ENCODE measurements at places on chromosomes 6 and 20.

DNA sequence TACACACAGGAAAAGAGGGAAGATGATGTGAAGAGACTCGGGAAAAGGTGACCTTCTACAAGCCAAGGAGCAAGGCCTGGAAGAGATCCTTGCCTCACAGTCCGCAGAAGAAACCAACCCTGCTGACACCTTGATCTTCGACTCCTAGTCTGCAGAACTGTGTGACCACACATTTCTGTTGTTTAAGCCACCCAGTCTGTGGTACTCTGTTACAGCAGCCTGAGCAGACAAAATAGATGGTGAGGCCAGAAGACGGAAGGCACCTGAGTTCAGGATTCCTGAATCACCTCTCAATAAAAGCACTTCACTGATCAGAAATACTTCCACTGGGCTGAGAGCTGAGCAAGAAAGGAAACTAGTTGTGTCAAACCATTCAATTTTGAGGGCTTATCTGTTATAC is 103.3 kb downstream of the BACH2 start:
- no peak for DNase-seq

GRCh38 chr6:90179190-90180169 is 117.2 kb downstream of the BACH2 start:
- DNase-seq = no peak

- DNase-seq = no peak
Observed at GRCh38 chr20:20137851-20138250, 85.5 kb downstream of the CFAP61 start.

GRCh38 chr6:107132330-107132954 is 17.1 kb upstream of the BEND3 start:
- no peak for DNase-seq

GRCh38 chr6:36963451-36964290 is 9.1 kb downstream of the PI16 start:
- DNase-seq = no peak

DNA sequence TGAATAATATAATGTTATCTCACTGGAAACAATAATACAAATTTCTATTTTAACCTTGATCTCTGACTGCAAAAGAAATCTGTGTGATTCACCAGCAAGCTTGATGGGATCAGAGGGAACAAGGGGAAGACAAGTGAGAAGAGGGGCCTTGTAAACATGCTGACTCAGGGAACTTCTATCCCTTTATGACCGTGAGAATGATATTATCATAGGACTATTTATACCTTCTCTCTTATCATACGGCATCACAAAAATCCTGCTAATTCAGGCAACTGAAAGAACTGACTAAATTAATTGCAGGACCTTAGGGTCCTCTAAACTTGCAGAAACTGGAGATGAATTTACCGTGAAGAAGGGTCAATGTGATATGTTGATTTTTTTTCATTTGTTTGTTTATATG is 173.3 kb downstream of the PTPRK start:
- DNase-seq = no peak

DNA sequence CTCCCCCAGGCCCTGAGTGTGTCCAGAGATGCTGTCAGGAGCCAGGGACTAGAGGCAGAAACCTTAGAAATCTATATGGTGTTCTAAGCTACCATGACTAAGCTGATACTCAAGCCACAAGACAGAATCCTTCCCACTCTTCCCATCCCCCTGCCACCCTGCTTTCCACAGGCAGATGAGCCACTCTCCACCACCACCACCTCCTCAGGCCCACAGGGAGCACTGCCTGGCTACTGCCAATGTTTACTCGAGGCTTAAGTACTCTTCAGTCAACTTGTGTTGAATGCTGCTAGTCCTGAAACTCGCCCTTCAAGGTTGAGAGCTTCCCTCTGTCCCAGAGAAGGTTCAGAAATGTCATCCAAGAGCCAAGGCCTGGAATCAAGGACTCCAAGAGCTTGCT is 56.2 kb downstream of the CENPW start:
- no peak for DNase-seq

GRCh38 chr6:72522735-72523141 is 99.1 kb upstream of the KCNQ5 start:
- DNase-seq = no peak

DNA sequence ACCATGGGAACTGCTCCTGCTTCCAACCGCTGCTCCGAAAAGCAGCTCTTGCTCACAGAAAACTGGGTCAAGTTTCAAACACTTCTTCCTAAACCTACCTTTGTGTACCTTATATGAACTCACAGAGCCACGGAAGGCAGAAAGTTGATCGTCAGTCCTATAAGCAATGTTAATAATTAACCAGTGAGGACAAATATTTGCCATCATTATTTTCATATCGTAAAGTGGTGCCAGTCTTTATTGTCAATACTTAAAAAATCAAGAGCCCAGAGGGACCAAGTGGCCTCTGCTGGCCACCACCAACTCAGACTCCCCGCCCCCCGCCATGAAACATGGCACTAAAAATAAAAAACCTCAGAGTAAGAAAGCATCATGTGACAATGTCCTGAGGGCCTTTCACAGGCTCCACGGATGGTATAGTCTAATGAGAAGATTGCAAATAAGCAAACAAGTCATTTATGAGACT is 9.1 kb upstream of the PBOV1 start:
- DNase-seq = no peak

GRCh38 chr20:10125757-10126156 is 91.0 kb downstream of the ANKEF1 start:
- DNase-seq = no peak

- no peak for DNase-seq
Observed at GRCh38 chr20:9400171-9401025, 114.0 kb upstream of the LAMP5 start.

GRCh38 chr20:10654630-10655029 is 19.2 kb downstream of the JAG1 start:
- DNase-seq = no peak

DNA sequence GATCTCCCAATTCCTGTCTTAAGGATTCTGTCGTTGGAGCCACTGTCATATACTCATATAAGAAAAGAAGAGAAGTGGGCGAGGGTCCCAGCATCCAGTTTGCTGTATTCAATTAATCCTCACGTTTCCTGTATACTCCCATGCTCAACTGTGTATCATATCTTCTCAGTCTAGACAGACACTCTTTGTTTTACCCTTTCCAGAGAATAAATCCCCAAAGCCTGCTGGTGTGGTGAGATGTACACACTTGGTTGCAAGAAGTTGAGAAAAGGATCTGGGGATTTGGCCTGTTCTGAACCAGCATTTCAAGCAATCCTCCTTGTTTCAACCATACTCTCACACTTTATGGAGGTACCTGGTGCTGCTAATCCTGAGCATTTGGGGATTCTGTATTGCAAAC is 3.1 kb downstream of the TPMT start:
- no peak for DNase-seq

DNA sequence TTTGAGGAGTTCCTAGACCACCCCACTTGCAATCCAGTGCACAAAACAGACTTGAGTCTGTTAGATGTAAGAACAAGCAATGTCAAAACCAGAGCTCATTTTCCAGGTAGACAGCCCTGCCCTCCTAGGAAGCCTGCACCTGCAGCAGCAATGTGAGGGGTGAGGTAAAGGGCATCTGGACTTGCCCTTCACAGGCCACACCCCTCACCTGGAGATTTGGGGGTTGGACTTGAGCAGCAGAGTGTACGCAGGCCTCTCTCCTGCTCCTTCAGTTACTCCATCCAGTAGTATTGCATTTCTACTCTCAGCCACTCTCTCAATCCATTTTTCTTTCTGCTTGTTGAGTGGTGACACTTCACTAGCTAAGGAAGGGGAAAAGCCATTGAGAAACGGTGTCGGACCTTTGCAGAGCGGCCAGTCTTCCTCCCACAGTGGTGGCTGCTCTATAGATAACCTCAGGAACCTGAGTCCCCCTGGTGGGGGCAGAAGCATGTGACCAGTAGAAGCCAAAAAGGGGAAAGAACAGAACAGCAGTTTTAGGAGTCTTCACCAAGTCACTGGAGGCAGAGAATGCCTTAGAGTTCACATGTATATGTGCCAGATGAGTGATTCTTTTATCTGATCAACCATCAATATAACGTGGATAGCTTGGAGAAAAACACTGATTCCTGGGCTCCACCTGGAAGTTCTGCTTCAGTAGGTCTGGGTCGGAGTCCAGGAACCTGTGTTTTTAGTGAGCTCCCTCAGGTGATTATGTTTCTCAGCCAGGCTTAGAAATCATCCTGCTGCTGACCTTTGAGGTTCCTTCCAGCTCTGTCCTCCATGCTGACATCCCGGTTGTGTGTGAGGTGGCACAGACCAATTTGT is 28.0 kb downstream of the ARFGEF2 start:
- DNase-seq = peak; percentile 28

GRCh38 chr6:44504301-44504791 is 116.8 kb downstream of the CDC5L start:
- no peak for DNase-seq

GRCh38 chr6:132445201-132445951 is 44.1 kb upstream of the MOXD1 start:
- no peak for DNase-seq

DNA sequence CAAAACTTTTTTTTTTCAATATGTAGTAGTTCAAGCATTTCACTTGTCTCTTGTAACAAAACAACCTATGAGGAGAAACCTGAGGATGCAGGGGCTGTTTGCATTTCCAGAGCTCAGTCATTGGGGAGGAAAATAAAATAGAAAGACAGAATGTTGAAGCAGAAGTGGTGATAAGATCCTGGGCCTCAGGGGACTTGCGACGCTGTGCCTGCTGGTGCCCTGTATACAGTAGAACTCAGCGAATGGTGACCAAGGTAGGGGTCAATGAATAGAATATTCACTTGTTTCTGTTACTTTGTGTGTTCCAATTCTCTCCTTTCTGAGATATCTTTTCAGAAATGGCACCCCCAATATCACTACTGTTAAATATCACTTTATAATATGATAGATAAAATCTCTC is 271.6 kb downstream of the FARS2 start:
- peak; percentile 24 for DNase-seq

- no peak for DNase-seq
Observed at GRCh38 chr6:36350082-36350481, 13.4 kb upstream of the BNIP5 start.

DNA sequence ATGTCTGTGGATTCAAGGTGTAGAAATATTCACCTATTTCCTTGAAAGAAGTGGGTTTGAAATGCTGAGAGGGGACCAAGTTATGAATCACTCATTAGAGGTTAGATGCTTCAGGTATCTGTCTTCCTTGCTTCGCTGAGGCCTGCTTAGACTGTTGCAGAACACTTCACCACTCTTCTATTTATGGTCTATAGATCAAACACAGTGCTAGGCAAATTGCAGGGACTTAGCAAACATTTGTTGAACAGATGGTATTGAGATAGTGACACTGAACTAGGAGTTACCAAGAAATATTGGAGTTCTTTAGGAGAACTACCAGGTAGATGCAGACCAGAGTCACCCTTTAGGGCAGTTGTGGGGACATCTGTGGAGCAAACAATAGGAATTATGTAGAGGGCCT is 123.8 kb downstream of the RFPL4B start:
- DNase-seq = no peak

- DNase-seq = peak; percentile 68
Observed at GRCh38 chr6:15365273-15365687, 119.4 kb downstream of the JARID2 start.

DNA sequence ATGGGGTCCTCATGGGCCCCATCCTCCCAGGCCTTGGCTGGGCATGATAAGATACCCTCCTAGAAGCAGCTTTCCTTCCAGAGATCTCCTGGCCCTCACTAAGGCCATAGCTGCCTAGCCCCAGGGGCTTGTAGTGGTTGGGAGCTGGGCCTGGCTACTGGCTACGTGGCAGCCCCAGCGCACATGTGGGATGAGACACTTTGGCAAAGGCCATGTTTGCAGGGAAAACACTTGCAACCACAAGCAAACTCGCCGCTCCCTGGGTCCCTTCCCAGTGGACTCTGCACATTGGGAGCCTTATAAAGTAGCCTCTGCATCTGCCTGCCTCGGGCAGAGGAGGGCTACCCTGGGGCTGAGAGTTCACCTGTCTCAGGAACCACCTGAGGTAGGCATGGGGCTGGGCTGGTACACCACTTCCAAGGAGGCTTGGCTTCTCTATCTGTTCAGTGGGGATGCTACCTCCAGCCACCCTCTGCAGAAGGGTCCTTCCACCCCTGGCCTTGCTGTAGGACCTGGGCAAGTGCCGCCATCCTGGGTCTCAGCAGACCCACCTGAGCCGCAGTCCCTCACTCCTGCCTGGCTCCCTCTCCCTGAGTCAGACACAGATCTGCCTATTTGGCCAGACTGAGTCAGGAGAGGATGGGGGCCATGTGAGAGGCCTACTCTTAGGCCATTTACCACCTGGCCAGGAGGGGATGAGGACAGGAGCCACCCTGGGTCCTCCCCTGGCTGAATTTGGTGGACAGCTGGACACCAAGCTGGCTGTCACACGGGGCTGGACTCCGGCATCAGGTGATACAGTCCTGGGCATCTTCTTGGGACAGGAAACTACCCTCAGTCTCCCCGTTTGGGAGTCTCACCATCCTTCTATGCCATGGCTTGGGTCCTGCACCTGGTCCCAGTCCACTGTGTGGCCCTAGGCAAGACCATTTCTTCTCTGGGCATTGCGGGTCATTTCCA is at the start of gene BPIFB2:
Gene BPIFB2 (plus strand): TSS at position 329 of the 960 bp plus-strand sequence. CDS start 871 bp downstream, outside the sequence.
- DNase-seq = no peak

DNA sequence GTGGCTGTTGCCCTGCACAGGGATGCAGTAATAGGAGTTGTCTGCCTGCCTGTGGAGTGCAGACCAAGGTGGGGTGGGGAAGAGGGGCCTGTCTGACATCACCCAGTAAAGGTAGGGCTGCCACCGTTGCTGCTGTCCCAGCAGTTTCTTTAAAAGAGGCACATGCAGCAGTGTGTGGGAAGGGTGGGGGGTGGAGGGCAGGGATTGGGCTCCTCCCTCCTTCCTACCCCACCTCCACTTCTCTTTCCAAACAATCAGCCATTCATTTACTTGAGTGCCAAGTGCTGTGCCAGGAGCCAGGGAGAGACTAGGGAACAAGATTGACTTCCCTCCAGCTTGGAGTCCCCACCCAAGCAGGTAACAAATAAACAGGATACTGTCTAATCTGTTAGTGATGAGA is 66.8 kb upstream of the MYL9 start:
- DNase-seq = no peak

DNA sequence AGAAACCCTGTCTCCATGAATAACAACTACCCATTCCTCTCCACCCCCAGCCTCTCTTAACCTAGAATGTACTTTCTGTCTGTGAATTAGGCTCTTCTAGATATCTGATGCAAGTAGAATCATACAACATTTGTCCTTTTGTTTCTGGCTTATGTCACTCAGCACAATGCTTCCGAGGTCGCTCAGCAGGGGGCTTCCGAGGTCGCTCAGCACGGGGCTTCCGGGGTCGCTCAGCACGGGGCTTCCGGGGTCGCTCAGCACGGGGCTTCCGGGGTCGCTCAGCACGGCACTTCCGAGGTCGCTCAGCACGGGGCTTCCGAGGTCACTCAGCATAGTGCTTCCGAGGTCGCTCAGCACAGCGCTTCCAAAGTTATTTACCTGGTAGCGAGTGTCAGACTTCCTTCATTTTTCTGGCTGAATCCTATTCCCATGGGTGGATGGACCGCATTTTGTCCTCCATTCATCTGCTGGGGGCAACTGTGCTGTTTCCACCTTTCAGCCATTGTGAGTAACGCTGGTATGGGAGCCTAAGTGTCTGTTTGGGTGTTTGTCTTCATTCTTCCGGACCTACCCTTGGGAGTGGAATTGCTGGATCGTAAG is 31.0 kb upstream of the BHLHE23 start:
- DNase-seq = no peak

- DNase-seq = no peak
Observed at GRCh38 chr6:87575423-87575822, 14.4 kb downstream of the RARS2 start.

- DNase-seq = no peak
Observed at GRCh38 chr6:118697554-118697953, 46.2 kb upstream of the CEP85L start.
